Right hindlimb (tissue), 1 donor: ENCODE measurements at places on chromosomes 2 and 18.
A peak's percentile ranks its signal among the peaks of the same experiment; 100 is the strongest.

DNA sequence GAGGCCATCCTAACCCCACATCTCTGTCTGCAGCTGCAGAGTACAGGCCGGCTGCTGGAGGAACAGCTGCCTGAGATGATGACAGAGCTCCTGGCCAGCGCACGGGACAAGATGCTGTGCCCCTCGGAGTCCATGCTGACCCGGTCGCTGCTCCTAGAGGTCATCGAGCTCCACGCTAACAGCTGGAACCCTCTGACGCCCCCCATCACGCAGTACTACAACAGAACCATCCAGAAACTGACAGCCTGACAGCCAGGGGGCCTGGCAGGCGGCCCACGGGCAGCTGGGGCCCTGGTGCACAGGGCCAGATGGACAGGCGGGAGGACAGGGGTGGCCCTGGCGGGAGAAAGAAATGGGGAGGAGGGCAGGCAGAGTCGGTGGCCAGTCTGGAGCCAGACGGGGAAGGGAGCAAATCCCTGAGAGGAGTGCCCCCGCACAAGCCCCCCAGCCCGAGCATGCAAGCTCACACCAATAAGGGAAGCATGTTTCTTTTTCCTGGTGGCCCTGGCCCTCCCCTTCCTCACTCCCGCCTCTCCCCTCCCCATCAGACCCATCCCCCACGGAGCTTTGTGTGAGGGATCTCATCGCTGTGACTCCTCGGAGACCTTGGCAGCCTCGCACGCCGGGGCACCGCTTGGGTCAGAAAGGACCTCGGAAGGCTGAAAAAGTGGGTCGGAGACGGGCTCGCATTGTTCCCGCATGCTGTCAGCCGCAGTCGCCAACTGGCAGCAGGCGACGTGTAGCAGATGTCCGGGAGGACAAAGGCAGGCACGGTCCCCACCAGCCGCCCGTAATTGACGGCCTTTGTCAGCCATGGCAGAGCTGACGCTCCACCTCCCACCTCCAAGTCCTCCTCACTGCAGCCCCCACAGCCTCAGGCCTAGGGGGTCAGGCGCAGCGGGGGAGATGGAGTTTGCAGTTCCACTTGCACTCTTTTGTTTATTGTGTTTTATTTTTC is 91.2 kb downstream of the SMAD7 start:
- DNase-seq, result peak; percentile 74

GRCh38 chr2:20931346-20931745 is 108.4 kb upstream of the LDAH start:
- DNase-seq, result no peak

DNA sequence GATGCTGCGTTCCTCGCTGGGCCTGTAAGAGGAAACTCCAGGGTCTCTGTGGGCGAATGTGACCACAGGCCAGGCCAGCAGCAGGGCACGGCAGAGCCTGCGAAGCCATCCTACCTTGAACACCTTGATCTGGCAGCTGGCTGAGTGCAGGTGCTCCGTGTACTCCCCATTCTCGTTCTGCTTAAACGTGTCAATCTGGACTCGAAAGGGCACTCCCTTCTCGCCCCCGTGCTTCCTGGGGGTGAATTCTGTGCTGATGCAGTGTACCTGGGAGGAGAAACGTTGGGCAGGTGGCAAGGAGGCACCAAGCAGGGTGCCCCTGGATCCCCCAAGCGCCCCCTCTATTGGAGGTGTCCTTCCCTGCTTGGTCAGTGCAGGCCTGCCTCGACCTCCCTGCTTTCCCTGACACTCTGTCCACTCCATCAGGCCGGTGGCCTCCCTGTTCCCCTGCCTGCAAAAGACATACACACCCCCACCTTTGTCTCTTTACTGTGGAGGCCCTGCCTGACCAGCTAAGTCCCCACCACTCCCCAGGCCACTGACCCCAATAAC is 38.2 kb downstream of the TFCP2L1 start:
- DNase-seq, result no peak

- DNase-seq, result no peak
Observed at GRCh38 chr18:36325846-36326245, 28.3 kb downstream of the FHOD3 start.

DNA sequence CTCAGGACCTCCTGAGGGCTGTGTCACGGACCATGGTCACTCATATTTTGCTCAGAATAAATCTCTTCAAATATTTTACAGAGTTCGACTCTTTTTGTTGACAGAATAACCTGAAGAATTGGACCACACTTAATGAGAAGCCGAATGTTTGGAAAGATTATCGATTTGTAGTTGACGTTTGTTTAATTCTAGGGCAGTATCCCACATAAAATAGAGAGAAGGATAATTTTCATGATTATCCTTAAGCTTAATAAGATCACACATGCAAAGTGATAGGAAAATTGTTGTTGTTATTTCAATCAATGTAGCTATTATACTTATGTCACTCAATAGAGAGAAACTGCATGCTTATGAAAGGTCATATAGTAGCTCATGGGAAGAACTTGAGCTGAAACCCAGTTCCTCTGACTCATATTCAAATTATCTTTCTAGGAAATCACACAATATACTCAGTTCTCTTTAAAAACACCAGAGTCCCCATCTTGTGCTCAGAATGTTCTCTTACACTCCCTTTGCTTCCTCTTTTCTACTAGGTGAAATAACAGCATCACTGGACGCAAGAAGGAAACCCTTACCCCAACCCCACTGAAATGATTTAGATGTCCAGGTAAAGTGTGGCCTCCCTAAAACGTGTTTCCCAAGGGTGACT is 982.1 kb downstream of the TSN start:
- DNase-seq, result no peak

- no peak for DNase-seq
Observed at GRCh38 chr2:118495290-118495689, 352.2 kb downstream of the EN1 start.

GRCh38 chr18:48099481-48100164 is 169.2 kb upstream of the SMAD2 start:
- no peak for DNase-seq

DNA sequence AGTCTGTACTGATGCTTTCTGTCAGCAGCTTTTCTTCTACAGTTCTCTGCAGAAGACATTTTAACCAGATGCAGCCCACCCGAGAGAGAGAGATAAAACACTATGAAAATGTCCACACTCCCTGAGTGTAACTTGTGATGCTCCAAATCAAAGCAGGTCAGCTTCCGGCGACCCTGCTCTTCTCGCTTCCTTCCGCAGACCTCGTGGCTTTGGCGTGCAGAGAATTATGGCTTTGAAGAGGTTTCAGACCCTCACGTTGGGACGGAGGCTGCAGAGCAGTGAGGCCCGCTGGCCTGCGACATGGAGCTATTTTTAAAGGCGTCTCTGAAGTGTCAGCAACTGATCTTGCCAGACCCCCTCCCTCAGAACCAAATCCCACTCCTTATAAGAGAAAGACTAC is 41.8 kb downstream of the TMEM163 start:
- no peak for DNase-seq

DNA sequence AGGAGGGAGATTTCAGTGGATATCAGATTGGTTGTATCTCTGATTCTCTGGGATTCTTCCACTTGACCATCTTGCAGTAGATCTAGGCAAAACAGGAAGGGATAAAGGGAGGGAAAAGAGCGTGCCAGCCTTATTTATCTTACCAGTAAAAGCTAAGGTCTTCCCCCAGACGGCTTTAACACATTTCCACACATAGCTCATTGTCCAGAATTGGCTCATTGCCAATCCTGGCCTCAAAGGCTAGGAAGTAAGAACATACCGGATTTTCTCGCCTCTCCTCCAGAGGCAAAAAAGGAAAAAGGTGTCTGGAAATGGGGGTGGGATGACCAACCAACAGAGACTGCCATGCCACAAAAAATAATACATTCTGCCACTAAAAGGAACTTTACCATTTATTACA is 411.6 kb upstream of the NRP2 start:
- DNase-seq, result no peak

DNA sequence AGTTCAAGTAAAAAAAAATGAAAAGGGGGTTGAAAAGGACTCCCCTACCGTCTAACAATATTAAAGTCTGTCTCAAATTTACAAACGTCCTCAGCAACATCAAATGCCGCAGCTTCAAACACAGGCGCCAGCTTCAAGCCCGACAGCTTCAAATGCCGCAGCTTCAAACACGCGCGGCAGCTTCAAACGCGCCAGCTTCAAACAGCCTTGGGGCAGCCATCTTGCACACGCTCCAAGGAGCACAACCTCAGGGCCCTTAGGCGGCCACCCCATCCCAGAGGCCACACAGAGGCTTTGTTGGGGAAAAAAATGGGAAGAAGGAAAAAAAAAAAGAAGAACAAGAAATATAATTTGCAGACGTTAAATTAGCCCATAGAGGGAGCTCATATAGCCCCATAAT is 244.4 kb upstream of the VRK2 start:
- no peak for DNase-seq

GRCh38 chr2:226802573-226802972 is 3.0 kb upstream of the IRS1 start:
- DNase-seq, result no peak

GRCh38 chr2:207513551-207514257 is 16.1 kb upstream of the CREB1 start:
- no peak for DNase-seq

DNA sequence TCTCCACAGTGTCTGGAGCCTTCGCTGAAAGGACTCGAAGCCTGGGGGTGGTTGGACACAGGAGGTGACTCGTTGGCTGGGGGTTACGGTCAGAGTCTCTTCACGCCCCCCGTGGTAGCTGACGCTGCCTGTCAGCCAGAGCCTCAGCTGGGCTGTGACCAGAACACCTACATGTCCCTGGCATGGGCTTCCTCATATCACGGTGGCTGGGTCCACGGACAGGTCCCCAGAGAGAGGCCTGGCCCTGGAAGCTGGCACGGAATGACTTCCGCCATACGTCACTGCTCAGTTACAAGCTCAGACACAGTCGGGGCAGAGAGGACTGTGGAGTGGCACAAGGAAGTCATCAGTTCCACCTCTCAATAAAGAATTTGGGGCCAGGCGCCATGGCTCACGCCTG is 28.5 kb downstream of the ITGB1BP1 start:
- DNase-seq, result no peak

GRCh38 chr18:74840492-74841167 is 243.0 kb downstream of the ZNF407 start:
- DNase-seq, result no peak

DNA sequence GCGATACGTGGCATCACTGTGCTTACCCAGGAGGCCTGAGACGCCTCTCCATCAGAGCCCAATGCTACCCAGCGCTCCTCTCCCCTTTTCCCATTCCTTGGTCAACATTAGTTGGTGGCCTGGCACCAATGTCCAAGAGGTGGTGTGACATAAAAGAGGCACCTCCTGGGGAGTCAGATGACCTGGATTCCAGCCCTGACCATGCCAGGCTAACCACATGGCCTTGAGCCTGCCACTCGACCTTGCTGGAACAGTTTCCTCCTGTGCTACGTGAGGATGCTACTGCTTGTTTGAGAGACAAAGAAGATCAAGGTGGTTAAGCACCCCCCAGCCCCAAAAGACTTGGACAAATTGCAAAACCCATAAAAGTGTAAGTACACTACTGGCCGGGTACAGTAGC is 76.6 kb downstream of the INPP4A start:
- DNase-seq, result no peak

- DNase-seq, result no peak
Observed at GRCh38 chr2:202149936-202150335, 76.9 kb downstream of the KIAA2012 start.

DNA sequence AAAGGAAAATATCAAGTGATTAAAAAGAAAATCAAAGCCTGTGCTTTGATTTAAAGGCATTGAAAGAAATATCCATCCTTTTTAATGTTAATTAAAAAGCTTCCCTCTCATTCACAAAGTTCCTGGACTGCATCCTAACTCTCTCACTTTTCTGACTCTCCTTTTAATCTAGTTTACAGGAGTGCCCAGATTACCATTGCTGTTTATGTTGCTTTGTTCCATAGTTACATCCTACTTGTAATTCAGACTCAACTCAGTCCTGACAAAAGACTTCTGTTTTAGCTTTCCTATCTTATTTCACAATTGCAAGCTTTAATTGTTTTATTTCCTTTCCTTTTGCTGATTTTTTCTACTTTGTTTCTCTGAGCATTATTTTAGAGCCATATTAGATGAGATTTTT is 160.7 kb upstream of the DTNA start:
- no peak for DNase-seq

GRCh38 chr2:31440764-31441163 is 26.2 kb upstream of the XDH start:
- DNase-seq, result no peak
